Stimulated activated CD8-positive, alpha-beta memory T cell treated with anti-CD3 and anti-CD28 coated beads, Interleukin-7, amount 100 ng/mL, for 1 hour (primary cell): ENCODE measurements at places on chromosomes 16 and 17.

GRCh38 chr17:59155439-59156177, at the start of gene PRR11:
Gene PRR11 (plus strand): TSS chr17:59155746. CDS start chr17:59169753, 14,007 bp downstream.
- no peak for DNase-seq

DNA sequence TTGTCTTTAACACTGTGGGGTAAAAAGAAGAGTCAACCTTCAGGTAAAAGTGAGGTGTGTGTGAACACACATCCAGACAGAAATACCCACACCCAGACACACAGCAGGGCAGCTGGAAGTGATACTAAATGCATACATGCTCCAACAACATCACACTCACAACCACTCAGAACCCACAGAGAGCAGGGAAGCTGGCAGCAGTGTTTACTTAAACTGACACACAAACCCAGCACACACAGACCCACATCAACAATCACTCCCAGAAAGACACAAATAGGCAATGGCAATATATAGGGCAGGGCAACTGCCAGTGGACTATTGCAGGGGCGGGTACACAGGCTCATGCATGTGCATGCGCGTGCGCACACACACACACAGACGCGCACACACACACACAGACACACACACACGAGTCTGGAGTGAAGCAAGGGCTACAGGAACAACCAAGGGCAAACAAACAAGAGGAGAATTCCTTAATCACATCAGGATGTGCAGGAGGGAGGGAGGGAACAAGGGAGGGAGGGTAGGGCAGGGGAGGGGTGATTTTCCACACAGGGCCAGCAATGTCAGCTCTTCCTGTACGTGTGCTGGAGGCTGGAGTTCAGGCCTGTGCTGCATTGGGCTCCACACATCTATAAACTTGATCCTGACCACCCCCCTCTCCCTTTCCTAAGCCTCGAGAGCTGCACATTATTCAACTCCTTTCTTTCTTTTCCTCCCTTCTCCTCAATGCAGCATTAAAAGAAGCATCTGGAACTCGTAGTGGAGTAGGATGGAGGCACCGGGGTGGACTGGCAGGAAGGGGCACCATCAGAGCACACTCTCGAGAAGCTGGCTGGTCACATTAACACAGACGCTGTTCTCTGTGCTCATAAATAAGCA, 30.1 kb downstream of the HIC1 start:
- no peak for DNase-seq

- no peak for DNase-seq
Observed at GRCh38 chr17:21146362-21147015, 19.7 kb downstream of the DHRS7B start.

- no peak for DNase-seq
Observed at GRCh38 chr17:73551144-73551543, 93.1 kb downstream of the SDK2 start.

GRCh38 chr16:56300891-56301850, 109.9 kb downstream of the GNAO1 start:
- no peak for DNase-seq

DNA sequence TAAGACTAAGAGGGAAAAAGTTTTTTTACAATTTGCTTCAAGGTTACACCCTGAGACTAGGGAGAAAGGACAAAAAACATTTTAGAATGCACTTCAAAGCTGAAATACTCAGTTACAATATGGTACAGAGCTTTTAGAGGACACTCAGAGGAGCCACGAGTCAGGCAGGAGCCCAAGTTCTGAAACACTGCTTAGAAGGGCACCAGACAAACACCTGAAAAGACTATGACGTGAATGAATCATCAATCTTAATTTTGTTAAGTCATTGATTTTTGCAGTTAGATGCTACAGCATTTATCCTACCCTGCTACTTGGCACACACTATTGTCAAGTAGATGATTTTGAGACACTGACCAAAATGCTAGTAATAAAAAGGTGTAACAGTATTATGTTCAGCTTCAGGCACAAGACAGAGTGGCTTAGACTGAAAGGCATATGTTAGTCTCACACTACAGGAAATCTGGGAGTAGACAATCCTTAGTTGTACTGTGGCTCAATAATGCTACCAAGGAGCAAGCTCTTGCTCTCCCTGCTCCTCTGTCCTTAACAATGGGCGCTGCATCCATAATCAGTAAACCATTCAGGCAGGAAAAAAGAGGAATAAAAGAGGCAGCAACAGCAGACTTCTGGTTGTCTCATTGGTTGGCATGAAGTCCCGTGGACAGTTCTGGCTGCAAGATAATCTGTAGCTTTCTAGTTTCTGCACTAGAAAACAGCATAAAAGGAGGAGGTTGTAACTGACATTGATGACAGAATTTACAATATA, 151.8 kb downstream of the ABCA8 start:
- DNase-seq, result no peak

DNA sequence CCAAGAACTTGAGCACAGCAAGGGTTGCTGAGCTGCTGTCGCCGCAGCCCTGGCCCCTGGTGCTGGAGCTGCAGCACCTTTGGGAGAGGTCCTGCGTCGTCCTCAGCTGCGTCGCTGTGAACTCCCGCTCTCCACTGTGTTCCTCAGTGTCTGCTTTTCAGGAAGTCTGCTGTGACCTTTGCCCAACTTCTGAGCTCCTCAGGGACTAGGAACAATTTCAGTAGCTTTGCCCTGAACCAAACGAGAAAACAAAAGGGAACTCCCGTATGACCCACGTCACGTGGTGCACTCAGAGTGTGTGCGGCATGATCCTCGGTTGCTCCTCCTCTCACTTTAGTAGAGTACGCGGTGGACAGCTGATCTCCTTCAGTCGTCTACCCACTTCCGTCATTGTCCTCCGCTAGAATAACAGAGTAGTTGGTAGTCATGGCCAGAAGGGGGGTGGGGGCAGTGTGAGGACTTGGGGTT, 44.2 kb downstream of the WDR45B start:
- DNase-seq, result no peak

DNA sequence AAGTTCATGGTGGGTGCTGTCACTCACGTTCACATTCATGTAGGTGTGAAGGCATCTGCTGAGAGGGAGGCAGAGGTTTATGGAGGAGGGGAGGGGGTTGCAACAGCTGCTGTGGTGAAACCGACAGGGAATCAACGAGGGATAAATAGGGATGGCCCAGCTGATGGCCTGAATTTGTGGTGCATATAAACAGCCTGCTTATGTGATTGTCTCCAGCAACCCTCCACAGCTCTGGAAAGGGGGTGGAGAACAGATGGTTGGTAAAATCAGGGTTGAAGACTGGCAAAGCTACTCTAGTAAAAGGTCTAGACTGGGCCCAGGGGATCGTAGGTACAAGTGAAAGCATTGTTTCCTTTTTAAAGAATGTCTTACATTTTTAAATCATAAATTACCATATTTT, 53.7 kb downstream of the IQCK start:
- DNase-seq, result no peak

DNA sequence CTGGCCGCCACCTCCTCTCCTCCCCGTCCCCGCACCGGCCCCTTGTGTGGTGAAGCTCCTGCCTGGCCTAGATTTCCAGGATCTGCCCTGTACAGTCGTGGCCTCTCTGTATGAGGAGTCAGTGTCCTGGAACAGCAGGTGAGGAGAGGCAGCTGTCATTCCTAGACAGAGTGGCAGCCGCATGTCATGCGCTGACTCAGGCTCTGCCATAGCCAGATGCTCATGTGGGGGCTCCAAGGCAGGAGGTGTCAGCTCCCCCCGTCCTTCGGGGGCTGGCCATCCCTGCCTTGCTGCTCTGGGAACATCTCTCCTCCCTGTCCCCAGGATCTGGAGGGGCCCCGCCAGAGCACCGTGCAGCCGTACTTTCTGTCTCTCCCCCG, 60.4 kb downstream of the BAIAP2 start:
- no peak for DNase-seq

- no peak for DNase-seq
Observed at GRCh38 chr17:42039794-42040763, 10.3 kb downstream of the C17orf113 start.

- DNase-seq, result no peak
Observed at GRCh38 chr17:253091-253846, 71.8 kb upstream of the DOC2B start.

DNA sequence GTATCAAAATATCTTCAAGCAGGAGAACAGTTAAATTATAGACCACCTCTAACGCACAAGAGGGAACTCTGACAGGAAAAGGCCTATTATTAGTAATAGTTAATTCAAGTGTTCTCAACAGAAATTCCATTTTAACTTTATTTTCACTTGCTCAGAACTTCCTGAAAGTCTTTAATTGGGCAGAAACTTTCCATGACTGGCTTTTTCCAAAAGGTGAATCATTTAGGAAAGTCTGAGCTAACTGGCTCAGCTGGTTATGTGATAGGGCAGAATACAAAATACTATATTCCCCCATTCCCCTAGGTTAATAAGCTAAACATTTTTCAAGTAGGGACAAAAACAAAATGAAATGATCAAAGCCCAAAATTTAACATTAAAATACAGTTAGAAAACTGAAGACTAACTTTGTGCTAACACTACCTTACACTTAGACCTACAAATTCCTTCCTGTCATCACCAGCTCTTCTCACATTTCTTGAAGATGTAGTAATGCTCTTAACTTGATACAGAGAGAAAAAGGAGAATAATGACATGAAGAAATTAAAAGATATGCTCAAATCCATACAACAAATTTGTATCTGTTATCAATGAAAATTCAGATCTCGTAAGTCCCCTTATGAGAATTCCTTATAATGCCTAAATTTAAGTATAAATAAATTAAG, 31.0 kb downstream of the CFDP1 start:
- no peak for DNase-seq

- DNase-seq, result no peak
Observed at GRCh38 chr17:561116-561515, 153.5 kb downstream of the VPS53 start.

DNA sequence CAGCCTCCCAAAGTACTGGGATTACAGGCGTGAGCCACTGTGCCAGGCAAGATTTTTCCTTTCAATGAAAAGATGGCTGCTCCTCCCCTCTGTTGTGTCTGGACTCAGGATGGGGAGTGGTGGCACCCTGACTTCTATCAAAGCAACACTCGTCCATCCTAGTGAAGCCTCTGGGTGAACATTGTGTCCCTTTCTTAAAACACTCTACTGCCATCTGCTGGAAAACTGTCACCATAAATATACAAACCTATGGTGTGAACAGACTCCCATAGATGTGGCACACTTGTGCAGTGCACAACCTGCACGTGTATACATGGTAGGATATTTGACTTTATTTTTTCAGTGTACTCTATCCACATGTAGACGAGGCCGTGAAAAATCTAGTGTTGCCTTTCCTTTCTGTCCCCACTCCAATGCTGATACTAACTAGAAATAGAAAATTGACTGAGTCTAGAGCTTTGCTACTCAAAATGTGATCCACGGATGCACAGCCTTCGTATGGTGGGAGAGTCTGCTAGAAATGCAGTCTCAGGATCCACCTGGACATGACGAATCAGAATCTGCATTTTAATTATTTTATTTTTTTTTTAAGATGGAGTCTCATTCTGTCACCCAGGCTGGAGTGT, 55.9 kb upstream of the PLCG2 start:
- DNase-seq, result no peak

DNA sequence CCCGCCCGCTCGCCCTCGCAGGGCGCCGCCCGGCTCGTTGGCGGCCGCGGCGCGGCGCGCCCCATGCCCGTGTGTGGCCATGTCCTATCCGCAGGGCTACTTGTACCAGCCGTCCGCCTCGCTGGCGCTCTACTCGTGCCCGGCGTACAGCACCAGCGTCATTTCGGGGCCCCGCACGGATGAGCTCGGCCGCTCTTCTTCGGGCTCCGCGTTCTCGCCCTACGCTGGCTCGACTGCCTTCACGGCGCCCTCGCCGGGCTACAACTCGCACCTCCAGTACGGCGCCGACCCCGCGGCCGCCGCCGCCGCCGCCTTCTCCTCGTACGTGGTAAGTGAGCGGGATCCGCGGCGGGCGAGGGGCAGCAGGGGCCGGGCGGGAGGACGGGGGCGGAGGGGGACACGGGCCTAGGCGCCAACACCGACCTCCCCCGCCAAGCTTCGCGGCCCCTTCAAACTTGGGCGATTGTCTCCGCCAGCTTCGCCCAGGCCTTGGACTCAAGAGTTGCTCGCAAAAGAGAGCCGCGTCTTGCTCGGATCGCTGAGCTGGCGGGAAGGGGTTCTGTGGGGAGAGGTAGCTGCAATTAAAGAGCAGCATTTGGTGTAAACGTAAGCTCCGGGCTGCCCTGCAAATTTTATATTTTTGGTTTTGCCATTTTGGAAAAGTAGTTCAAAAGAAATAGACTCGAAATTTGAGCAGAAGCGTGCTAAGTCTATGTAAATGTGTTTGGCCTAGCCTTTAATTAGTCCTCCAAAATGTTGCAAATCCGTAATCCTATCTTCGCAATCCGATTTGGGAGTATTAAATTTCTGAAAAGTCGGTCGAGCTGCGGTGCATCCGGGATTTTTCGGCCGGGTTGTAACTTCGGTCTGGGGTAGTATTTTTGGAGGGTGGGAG, 702 bp downstream of the IRX5 start:
- DNase-seq, result no peak

GRCh38 chr17:77745702-77746101, 212.8 kb upstream of the TNRC6C start:
- no peak for DNase-seq

DNA sequence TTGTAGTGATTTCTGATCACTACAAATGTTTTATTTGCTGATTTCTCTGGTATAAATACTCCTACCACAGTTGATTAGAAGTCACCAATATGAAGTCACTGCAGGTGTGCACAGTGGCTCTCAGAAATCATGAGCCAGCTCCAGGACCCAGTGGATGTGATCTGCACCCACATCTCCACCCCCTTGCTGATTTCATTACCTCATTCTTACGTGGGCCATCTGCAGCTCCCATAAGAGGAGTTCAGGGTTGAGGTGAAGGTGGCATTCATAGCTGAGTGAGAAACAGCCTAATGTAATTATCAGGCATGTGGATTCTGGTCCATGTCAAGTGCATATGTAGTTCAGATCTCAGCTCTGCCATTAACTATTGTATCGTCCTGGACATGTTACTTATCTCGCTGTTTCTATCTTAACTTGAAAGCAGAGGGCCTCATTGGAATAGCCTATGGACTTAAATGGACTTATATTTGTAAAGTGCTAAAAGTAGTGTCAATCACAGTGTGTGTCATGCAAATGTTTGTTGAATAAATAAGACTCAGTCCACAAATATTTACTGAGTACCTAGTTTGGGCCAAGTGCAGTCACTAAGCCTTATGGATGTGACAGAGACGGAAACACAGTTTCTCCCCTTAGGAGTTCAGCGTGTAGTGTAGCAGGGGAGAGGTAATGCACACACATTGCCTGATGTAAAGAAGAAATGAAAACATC, 40.7 kb upstream of the ZKSCAN2 start:
- no peak for DNase-seq

GRCh38 chr17:29588017-29588561, 1.4 kb downstream of the GIT1 start:
- no peak for DNase-seq

- no peak for DNase-seq
Observed at GRCh38 chr16:17571499-17572093, 100.8 kb upstream of the XYLT1 start.
